ENCODE measurements at places on chromosomes 7 and 10. TPM values are rescaled to one million over a fixed set of nuclear protein-coding genes. Genes with fewer than 3 reads are reported as not detected.

Gene HABP2
- 0.14 TPM for polyA plus RNA-seq

Gene ZC3HAV1
- 11.3 TPM for polyA plus RNA-seq

Gene SPOCK2
- polyA plus RNA-seq = 86.0 TPM

Gene GIMAP5
- 60.6 TPM for polyA plus RNA-seq

Gene DEPP1
- polyA plus RNA-seq = 91.9 TPM

Gene DIP2C
- polyA plus RNA-seq = 3.9 TPM

Gene SND1
- 94.5 TPM for polyA plus RNA-seq

Gene ACBD7
- 0.19 TPM for polyA plus RNA-seq

Gene ZNF775
- polyA plus RNA-seq = 3.2 TPM

Gene ITIH5
- polyA plus RNA-seq = 0.88 TPM

Gene NEBL
- polyA plus RNA-seq = 19.4 TPM

Gene MMS19
- polyA plus RNA-seq = 39.9 TPM

Gene MINDY4
- 8.1 TPM for polyA plus RNA-seq

Gene HOXA6
- 0.94 TPM for polyA plus RNA-seq

Gene TIMM23B
- polyA plus RNA-seq = 8.5 TPM

Gene SH2D4B
- polyA plus RNA-seq = 0.23 TPM

Gene OR6V1
- not detected for polyA plus RNA-seq

Gene ZDHHC4
- 46.4 TPM for polyA plus RNA-seq

Gene FOXP2
- 1.5 TPM for polyA plus RNA-seq

Gene ZNF518A
- 5.3 TPM for polyA plus RNA-seq

Gene LIPM
- not detected for polyA plus RNA-seq

Gene JAZF1
- 5.2 TPM for polyA plus RNA-seq

Gene IDI2
- polyA plus RNA-seq = 0.05 TPM

Gene NPFFR1
- polyA plus RNA-seq = 0.14 TPM

Gene CNPY1
- polyA plus RNA-seq = not detected

All from lung (tissue), 17 donors.